Kidney tubule cell (primary cell): ENCODE measurements at places on chromosomes 13 and 19.

- no peak for DNase-seq
Observed at GRCh38 chr13:74142257-74142656, 8.1 kb upstream of the KLF12 start.

- DNase-seq, result no peak
Observed at GRCh38 chr13:95182570-95183265, 118.5 kb downstream of the ABCC4 start.

DNA sequence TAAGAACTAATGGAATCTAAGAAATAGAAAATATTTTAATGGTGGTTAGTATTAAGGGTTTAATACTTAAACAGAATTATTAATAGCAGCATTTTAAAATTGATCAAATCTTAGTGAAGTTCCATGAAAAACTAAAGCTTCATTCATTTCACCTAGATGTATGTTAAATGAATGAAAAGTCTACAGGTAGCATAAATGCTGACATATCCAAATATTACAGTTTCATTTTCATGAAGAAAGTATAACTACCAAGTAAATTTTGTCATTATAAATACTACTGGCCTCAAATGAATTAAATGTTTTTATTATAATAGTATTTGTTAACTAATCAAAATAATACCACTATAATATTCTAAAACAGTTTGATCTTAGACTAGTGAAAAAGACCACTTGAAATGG lies 403.3 kb downstream of the LIG4 start:
- DNase-seq, result no peak

DNA sequence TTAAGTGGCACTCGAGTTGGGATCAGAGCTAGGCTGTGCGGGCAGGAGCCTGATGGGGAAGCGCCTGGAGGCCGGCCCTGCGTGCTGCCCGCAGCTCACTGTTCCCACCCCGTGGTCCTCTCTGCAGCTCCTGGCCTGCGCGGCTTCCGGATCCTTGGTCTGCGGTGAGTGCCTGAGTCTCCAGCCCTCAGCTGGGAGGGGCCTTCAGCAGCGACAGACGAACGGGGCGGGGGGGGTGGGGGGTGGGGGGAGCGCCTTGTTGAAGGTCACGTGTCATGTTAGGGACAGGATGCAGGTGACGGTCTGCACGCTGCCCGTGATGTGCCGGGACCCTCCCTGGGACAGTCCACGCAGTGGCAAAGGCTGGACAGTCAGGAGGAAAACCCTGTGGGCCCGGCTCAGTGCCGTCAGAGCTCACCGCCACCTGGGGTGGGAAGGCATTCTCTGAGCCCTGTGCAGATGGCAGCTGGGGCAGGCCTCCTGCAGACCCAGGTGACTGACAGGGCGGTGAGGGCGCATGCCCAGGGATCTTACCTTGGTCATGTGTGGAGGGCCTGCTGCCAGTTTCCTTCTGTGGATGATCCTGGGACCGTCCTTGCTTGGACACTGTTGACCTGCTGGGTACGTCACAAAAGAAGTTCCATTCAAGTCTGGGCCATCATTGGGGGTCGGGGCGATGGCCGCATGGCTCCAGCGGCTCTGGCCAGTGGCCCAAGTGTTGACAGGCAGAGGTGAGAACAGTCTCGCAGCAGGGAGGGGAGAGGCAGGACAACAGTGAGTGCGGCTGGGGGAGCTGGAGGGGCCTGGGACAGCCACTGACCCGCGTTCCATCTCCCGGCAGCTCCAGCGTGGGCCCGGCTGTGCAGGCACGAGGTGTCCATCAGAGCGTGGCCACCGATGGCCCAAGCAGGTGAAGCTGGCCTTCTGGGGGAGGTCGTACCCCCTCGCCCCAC lies 4.3 kb downstream of the NDUFS7 start:
- no peak for DNase-seq

DNA sequence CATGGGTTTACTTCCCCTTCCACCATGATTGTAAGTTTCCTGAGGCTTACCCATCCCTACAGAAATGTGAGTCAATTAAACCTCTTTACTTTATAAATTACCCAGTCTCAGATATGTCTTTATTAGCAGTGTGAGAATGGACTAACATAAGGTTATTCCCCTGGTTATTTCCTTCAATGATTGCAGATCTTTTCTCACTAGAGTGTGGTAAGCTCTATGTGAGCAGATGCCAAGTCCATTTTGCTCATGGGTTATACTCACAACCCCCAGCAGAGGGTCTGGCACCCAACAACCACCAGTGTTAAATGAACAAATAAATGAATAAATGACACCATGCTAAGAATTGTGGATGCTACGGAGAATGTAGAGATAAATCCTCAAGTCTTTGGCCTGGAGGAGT lies 472.8 kb downstream of the LIG4 start:
- no peak for DNase-seq

- no peak for DNase-seq
Observed at GRCh38 chr13:21744149-21744548, 73.3 kb downstream of the FGF9 start.

DNA sequence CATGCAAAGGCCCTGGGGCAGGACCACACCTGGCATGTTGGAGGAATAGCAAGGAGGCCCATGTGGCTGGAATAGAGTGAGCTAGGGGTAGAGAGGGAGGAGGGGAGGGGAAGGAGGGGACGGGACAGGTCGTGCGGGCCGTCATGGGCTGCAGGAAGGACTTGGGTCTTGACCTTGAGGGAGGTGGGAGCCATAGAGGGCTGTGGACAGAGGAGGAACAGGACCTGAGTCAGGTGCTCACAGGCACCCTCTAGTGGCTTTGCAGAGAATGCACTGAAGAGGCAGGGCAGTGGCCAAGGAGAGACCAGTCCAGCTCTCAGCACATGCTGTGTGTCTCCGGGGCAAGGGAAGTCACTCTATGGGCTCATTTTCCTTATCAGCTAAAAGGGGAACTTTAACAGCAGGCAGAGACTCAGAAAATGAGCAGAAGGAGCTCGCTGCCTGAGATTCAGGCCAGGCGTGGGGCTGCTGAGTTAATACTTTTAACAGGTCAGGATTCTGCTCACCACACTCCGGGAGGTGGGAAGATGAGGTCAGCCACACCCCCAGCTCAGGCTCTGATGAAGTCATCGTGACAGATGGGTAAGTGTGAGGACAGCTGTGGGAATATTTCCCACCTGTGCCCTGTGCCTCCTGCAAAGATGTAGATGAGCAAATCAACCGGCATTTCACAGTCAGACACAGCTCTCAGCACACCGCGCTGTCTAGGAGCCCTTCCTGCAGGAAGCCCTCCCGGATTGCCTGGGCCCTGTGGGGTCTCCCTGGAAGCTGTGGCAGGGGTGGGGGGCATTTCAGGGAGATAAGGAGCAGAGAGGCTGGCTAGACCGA lies 6.0 kb upstream of the TNFAIP8L1 start:
- DNase-seq, result peak; percentile 93

DNA sequence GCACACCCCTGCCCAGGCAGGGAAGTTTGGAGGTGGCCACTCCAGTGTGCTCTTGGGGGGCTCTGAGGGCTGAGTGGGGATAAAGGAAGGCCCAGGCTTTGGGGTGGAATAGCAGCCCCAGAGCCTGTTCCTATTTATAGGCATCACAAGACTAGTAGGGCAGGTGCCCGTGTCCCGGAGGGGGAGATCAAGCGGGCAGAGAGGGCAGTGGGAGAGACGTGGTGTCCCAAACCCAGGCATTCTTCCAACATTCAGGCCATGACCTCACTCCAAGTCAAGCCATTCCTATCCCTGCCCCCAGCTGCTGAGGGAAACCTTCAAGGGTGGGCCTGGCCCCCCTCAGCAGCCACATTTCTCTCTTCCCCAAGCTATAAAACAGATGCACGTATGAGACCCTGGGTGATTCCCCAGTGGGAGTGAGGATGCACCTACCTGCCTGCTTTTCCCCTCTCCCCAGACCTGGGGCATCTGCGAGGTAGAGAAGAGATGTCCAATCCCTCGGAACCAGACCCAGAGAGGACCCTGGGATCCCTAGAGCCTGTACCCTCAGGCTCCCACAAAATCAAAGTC lies 3.9 kb downstream of the WIZ start:
- DNase-seq, result no peak
